ENCODE measurements at places on chromosomes 11 and 22.

- no peak for DNase-seq
Measured at GRCh38 chr11:1770528-1770927, 6.8 kb upstream of the CTSD start.

DNA sequence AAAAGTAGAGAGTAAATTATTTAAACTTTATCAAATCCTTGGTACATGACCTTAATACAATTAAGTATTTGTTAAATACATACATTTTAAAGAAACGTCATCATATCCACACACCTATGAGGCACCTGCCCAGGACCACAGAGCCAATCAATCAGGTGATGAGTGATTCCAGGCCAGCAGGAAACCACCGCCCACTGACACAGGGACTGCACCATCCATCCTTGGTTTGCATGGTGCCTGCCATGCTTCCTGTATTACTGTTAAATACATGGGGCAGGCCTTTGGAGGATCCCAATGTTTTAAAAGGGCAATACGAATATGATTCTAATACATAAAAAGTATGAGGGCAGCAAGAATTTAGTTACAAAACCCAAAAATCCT lies 7.0 kb upstream of the TBC1D10A start:
- DNase-seq, result no peak

DNA sequence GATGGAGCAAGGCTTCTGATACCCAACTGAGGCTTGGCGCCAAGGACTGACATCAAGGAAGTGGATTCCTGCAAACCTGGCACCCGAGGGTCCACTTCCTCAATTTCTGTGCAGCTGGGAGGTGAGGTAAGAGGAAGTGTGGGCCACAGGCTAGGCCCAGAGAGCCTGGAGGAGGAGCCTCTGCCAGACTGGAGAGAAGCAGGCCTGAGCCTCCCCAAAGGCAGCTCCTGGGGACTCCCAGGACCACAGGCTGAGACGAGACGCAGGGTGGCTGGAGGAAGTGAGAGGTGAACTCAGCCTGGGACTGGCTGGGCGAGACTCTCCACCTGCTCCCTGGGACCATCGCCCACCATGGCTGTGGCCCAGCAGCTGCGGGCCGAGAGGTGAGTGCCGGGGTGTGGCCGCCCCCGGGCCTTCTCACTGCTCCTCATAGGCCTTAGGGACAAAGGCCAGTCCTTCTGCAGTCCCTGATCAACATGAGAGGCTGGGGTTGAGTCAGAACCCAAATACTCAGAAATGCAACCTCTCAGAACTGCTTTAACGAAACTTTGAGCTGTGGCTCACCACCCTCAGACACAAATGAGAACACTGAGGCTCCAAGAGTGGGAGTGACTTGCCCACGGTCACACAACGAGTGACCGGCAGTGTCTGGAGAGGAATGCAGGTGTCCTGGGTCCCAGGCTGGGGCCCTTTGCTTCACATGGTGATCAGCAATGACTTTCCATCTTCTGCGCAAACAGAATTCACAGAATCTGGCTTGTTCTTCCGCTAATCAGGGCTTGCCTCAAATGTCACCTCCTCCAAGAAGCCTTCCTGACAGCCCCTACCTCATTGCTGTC lies at the start of gene NCF4:
Gene NCF4 (plus strand): TSS at position 186 of the 839 bp plus-strand sequence. CDS start 166 bp downstream, at position 352.
- DNase-seq, result peak; percentile 87

DNA sequence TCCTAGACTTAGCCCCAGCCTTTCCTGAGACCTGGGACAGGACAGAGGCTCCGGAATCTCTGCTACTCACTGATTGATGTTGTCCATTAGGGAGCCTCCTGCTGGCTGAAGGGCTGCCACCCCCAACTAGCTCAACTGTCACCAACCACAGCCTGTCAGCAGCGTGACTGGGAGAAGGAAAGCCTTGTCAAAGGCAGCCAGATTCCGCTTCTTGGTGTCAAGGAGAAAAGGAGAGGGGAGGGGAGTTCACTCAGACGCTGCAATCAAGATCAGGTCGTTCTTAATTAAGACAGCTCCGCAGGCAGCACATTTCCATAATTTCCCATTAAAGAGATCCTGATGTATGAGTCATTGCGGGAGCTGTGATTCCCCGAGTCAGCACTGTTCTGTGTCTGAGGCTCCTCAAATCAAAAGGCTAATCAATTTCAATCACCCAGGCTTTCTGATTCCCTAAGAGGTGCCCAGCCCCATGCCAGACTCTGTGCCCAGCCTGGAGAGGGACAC lies 152.8 kb upstream of the ZBED5 start:
- DNase-seq, result no peak

DNA sequence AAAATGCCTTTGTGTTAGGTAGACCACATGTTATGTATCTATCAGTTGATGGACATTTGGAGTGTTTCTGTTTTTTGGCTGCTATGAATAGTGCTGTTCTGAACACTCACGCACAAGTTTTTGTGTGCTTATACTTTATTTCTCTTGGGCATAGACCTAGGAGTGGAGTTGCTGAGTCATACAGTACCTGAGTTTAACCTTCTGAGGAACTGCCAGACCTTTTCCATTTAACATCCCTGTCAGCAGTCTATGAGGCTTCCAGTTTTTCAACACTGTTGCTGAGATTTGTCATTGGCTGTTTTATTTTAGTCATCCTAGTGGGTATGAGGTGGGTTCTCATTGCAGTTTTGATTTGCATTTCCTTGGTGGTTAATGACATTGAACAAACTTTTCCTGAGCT lies 4.4 kb downstream of the CTTN start:
- DNase-seq, result no peak

- DNase-seq, result no peak
Measured at GRCh38 chr22:25478528-25478927, 85.9 kb upstream of the GRK3 start.

DNA sequence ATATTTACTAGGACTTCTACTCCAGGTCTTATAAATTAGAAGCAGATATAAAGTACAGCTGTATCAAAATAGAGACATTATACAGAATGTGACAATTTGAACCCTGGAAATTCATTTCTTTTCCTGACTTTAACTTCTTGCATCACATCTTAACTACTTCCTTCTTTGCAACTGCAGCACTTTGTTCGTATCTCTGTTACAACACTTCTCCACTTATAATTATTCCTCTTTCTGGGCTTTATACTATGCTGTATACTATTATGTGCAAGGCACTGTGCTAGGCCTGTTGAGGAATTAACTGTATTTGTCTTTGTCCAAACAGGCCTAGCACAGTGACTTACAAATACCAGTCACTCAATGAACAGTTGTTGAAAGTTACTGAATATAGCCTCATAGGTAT lies 1.8 kb upstream of the SLC36A4 start:
- DNase-seq, result no peak

- DNase-seq, result no peak
Measured at GRCh38 chr11:59842316-59842715, 3.0 kb downstream of the CBLIF start.

DNA sequence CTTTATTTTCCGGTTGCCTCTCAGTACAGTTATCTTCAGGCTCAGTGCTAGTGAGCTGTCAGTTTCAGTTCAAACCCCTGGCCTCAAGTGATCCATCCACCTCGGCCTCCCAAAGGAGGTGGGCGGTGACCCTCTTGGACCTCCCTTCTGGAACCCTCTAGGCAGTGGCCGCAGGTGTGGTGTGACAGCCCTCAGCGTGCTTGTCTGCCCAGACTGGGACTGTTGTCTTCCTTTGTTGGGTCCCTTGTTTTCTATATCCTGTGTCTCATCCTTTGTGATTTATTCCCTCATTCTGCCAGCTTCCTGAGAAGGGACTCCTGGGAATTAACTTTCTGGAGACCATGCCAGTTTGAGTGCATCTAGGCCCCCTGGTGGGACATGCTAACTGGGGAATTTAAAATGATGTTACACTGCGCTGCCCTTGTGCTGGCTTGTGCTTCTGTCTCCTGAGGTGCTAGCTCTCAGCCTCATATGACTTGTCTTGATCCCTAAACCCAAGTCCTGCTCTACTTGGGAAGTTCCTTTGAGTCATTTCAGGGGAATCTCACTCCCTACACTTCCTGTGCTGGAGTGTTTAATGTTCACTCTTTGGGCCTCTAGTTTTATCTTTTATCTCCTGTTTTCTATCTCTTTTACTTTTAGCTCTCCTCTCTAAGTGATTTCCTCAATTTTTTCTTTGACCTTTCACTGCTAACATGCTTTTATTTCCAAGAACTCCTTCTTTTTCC lies 19.4 kb downstream of the MED15 start:
- no peak for DNase-seq

DNA sequence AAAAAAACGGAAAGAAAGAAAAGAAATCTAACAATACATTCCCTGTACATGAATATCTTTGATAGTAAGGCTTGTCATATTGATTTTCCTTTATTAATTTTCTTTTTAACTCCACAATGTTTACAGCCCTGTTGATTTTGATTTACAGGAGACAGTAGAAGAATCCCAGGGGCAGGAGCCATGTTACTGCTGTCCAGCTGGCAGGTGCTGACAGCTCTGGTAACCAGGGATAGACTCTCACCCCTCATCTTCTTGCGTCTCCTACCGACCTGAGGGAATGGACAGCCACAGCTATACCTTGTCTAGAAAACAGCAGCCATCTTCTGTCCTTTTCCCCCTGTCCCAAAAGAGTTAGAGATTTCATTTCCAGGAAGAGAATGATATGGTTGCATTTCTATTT lies 37.4 kb downstream of the PRDM10 start:
- no peak for DNase-seq

- DNase-seq, result no peak
Measured at GRCh38 chr11:103676413-103676812, 360.0 kb upstream of the DDI1 start.

GRCh38 chr22:45994491-45995404 lies 17.8 kb upstream of the WNT7B start:
- peak; percentile 84 for DNase-seq

DNA sequence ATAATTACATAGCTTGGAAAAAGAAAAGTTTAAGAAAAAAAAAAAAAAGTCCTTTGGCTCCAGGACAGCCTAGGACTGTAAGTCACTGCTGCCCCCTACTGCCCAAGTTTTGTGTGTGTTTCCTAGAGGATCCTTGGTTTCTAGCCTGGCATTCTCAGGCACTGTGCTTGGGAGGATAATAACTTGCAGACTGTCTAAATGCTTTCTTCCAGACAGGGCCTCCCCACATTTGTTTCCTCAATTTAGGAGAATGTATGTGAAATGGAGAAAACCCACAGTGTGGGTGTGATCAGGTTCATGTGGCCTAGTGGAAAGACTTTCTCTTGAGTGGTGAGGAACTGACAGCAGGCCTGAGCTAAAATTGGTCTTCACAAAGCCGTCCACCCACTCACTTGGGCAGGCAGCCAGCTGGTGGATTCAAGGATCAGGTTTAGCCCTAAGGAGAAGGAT lies 191.0 kb downstream of the NAV2 start:
- no peak for DNase-seq

- no peak for DNase-seq
Measured at GRCh38 chr11:5847711-5848110, 6.0 kb upstream of the OR52E6 start.

GRCh38 chr11:123509737-123510578 lies 79.9 kb downstream of the GRAMD1B start:
- no peak for DNase-seq

GRCh38 chr11:68295271-68295670 lies 17.1 kb upstream of the LRP5 start:
- no peak for DNase-seq
